Mammary epithelial cell (primary cell): ENCODE measurements at places on chromosomes 5 and 9. TPM values are rescaled to one million over a fixed set of nuclear protein-coding genes. Genes with fewer than 3 reads are reported as not detected.

The SLC25A2 gene
- 0.17 TPM for total RNA-seq

The ACOT12 gene
- not detected in 2 replicates for total RNA-seq

The DRD1 gene
- total RNA-seq: not detected

The RPP25L gene
- 31.7 and 44.8 TPM in 2 replicates for total RNA-seq

The SPINK4 gene
- total RNA-seq: not detected

The DMRTA1 gene
- total RNA-seq: 0.50 TPM

The ZNF454 gene
- total RNA-seq: 0.17 TPM

The INSL4 gene
- total RNA-seq: not detected in 2 replicates

The NEUROG1 gene
- total RNA-seq: not detected

The SAXO1 gene
- total RNA-seq: not detected

The TSSK1B gene
- total RNA-seq: 3.8 TPM

The ZNG1A gene
- 47.6 and 64.0 TPM in 2 replicates for total RNA-seq

The WHRN gene
- total RNA-seq: 3.2 TPM

The NAIF1 gene
- total RNA-seq: 6.8 TPM

The ADGRV1 gene
- total RNA-seq: 0.07 TPM in 1 of 2 replicates, not detected in the other

The HRCT1 gene
- total RNA-seq: 0.59 and 1.6 TPM in 2 replicates

The AGXT2 gene
- total RNA-seq: not detected

The C9 gene
- total RNA-seq: not detected in 2 replicates

The PRR16 gene
- 3.2 TPM for total RNA-seq

The EQTN gene
- total RNA-seq: not detected

The CDKN2B-AS1 gene
- 1.8 TPM for total RNA-seq

The MRPL36 gene
- total RNA-seq: 47.2 TPM

The SMIM33 gene
- total RNA-seq: not detected

The C5orf46 gene
- 0.86 and 1.0 TPM in 2 replicates for total RNA-seq

The MYOT gene
- total RNA-seq: 3.0 TPM

The CDC25C gene
- total RNA-seq: 2.9 and 5.8 TPM in 2 replicates

The PKD2L2 gene
- not detected in 2 replicates for total RNA-seq

The LCN9 gene
- not detected for total RNA-seq

The CA9 gene
- total RNA-seq: 0.50 TPM

The SH2D3C gene
- total RNA-seq: 0.19 and 0.40 TPM in 2 replicates

The TAS2R1 gene
- not detected in 2 replicates for total RNA-seq

The MLLT3 gene
- 8.8 TPM for total RNA-seq

The FBN2 gene
- 45.2 TPM for total RNA-seq

The LRRC26 gene
- 0.17 TPM for total RNA-seq

The TRPM3 gene
- total RNA-seq: 0.21 TPM in 1 of 2 replicates, not detected in the other

The CTXN3 gene
- total RNA-seq: not detected

The MARCOL gene
- not detected for total RNA-seq

The SPARC gene
- 222 TPM for total RNA-seq

The SLC34A3 gene
- not detected in 2 replicates for total RNA-seq

The SLC4A9 gene
- total RNA-seq: 0.54 and 0.61 TPM in 2 replicates

The APBA1 gene
- total RNA-seq: 6.5 TPM

The PCDHA13 gene
- total RNA-seq: 0.43 and 0.52 TPM in 2 replicates

The GABRB2 gene
- not detected in 2 replicates for total RNA-seq

The IL5 gene
- not detected in 2 replicates for total RNA-seq

The NME5 gene
- total RNA-seq: 5.5 TPM

The ECM2 gene
- 1.3 TPM for total RNA-seq

The LCN12 gene
- total RNA-seq: not detected

The ROPN1L gene
- 0.17 TPM for total RNA-seq

The CER1 gene
- total RNA-seq: not detected in 2 replicates

The PFN3 gene
- total RNA-seq: not detected

The ARID3C gene
- total RNA-seq: not detected in 2 replicates

The CATSPER3 gene
- not detected for total RNA-seq

The PCDHA1 gene
- not detected for total RNA-seq

The SLCO4C1 gene
- 0.07 TPM in 1 of 2 replicates, not detected in the other for total RNA-seq

The CORO2A gene
- total RNA-seq: 9.7 TPM

The TMEM232 gene
- total RNA-seq: 0.71 and 1.6 TPM in 2 replicates

The TNFSF8 gene
- not detected for total RNA-seq
